ENCODE measurements at places on chromosomes 1 and 21. TPM values are rescaled to one million over a fixed set of nuclear protein-coding genes. Genes with fewer than 3 reads are reported as not detected.

RPF1 gene
- 27.9 TPM for total RNA-seq

DNA sequence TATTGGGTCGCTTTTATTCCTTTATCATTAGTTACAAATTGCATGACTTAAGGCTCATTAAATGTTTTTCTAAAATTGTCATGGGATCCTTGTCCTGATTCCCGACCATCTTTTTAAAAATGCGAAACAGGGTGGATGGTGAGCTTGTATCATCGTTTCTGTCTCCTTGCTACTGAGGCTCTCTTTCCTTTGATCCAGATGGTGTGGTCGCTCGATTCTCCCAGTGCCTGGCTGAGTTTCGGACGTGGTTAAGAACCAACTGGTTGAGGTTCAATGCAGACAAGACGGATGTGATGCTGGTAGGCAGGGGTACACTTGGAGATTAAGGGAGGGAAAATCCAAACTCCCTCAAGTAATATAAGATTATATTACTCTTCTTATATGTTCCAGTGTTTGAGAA, 1.2 kb downstream of the MIER1 start:
- DNase-seq = peak; percentile 11

GRCh38 chr1:151175863-151176262, at the start of gene TMOD4:
TMOD4 (minus strand) TSS chr1:151175981; CDS start chr1:151174875, 1,106 bp downstream.
- DNase-seq = peak; percentile 54

C1orf115 gene
- total RNA-seq = 20.6 TPM

CACNA1E gene
- 0.41 TPM for total RNA-seq

DNA sequence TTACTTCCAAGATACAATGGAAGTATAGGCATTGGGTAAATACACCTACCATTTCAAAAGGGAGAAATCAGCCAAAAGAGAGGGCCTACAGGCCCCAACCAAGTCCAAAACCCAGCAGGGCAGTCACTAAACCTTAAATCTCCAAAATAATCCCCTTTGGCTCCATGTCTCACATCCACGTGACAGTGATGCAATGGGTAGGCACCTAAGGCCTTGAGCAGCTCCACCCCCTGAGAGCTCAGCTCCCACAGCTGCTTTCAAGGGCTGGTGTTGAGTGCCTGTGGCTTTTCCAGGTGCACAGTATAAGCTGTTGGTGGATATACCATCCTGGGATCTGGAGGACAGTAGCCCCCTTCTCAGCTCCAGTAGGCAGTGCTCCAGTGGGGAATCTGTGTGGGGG, 72.5 kb downstream of the UROD start:
- DNase-seq = no peak

DNA sequence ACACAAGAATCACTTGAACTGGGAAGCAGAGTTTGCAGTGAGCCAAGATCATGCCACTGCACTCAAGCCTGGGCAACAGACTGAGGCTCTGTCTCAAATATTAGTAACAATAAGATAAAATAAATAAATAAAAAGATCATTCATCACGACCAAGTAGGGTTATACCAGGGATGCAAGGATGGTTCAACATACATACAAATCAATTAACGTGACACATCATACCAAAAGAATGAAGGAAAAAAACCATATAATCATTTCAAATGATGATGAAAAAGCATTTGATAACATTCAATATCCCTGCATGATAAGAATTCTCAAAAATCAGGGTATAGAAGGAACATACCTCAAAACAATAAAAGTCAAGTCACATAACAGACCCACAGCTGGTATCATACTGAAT, 38.3 kb downstream of the PHTF1 start:
- no peak for DNase-seq

KCNQ4 gene
- 9.0 TPM for total RNA-seq

HES3 gene
- total RNA-seq = not detected

DNA sequence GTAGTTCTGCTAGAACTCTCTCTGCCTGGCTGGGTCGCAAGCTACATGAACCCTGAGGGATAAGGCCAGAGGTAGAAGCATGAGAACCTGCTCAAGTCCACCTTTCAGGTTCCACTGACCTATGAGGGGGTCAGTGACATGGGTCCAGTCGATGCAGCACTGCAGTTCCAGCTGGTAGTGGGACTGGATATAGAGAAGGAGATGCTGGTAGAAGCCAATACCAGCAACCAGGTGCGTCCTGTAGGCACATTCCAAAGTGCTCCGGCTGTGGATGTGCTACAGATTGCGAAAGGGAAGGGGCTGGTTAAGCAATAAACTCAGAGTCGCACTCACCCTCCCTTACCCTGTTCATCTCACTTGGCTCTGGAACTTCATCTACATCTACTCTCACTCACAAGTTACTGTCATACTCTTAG, 5.7 kb downstream of the SMG5 start:
- DNase-seq = no peak

CR1 gene
- total RNA-seq = 1.5 TPM

DNA sequence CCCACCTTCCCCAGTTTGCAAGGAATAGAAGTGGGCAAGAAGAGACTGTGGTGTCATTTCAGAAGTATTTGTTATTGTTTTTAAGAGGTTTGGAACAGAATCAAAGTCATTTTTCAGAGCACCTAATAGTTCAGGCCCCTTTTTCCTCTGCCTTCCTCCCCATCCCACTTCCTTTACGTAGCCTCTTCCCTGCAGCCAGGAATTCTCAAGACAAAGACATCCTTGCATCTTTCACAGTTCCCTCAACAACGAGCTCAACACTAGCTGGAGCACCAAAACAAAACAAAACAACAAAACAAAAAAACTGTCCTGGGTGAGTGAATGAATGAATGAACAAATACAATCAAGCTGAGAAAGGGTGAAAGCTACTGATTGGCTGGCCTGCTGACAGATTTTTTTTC, 7.0 kb downstream of the PALMD start:
- no peak for DNase-seq

PRR9 gene
- not detected for total RNA-seq
